ENCODE measurements at places on chromosomes 13 and 19.

GRCh38 chr13:23558675-23559536 lies 11.3 kb upstream of the TNFRSF19 start:
- no peak for DNase-seq

GRCh38 chr19:34104557-34104956 lies 67.7 kb upstream of the LSM14A start:
- DNase-seq, result no peak

DNA sequence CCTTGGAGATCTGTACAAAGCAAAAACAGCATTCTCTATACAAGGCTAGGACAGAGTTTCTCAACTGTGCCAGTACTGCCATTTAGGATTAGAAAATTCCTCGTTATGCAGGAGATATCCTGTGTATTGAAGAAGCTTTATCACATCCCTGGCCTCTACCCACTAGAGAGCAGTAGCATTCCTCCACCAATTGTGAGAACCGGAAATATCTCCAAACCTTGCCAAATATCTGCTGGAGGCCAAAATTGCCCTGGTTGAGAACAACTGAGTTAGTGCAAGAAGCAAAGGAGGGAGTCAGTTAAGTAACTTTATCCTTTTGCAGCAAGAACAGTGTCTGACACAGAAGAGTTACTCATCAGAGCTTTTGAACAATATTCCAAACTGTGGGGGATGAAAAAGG lies 16.2 kb upstream of the FREM2 start:
- no peak for DNase-seq

DNA sequence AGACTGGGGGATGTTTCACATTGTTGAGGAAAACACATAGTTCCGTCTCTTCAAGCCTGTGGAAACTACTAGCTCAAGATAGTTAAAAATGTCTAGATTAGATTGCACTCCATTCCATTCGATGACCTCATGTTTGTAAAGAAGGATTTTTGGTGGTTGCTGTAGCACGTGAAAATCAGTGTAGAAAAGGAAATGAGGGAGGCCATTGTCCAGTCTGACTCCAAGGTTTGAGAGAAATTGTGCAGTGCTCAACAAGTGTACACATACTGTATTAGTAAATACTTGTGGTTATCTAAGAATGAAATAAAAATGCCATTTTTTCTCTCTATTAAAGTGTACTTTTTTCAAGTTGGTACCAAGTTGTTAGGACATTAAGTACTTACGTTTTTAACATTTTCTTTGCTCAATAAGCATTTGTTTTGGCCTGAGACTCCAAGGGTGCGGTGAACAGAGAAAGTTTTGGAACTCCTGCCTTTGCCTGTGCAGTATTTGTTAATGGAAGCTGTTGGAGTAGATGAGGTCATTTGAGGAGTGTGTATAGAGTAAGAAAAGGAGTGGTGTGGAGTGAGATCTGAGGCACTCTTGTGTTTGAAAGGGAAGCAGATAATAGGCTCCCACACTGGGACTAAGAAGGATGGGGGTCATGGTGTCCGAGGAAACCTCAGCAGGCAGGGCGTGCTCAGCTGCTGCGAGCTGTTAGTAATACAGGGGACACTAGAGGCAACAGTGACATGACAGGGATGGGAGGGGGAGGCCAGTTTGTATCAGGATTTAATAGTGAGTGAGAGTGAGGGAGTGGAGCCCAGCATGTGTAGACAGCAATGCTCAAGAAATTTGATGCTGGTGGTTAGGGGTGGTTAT lies 4.4 kb downstream of the WASF3 start:
- no peak for DNase-seq

DNA sequence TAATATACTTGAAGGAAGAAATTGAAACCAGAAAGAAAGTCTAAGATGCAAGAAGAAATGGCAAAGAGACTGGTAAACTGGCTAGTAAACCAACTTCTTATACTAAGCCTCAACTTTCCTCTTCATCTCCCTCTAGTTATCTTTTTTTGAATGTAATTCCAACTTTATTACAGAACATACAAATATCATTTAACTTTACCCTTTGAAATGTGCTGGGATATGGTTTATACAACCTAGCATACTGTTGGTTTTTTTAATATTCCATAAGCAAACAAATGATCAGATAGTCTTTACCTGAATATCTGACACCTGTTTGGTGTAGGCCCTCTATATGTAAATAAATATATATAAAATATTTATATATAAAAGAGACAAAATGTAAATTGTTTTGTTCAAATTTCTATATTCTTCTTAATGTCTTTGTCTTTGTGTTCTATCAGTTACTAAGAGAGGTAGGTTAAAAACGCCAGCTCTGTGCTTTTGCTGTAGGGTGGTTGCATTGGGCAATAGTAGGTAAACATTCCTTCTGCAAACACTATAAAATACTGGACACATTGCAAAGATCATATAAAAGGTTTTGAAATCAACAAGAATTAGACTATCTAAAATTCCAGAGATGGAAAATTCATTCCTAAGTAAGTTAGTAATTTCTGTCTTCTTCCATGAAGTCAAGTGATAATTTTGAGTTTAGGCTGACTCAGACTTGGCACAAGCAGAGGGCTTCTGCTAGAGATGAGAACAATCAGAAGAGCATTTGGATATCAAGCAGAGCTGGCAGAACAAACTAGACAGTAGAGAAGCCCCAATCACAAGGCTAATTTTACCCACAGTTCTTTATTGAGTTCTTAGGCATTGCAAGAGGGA lies 383.3 kb downstream of the RFC3 start:
- DNase-seq, result no peak

GRCh38 chr19:35321291-35321690 lies 7.7 kb upstream of the CD22 start:
- DNase-seq, result no peak

DNA sequence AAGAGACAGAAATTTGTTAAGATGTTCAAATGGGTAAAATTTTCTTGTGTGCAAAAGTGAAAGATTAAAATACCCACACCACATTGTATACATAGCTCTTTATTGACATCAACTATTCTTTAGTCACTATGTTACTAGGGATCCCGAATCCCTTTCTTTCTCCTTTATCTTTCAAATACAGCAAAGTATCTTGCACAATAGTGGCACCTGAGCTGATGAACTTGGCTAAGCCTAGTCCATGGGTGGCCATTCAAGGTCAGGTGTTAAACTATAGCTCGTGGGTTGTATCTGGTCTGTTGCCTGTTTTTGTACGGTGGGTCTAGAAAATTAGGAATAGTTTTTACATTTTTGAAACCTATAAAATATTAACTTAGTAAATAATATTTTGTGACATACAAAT lies 210.9 kb downstream of the SLITRK6 start:
- no peak for DNase-seq

DNA sequence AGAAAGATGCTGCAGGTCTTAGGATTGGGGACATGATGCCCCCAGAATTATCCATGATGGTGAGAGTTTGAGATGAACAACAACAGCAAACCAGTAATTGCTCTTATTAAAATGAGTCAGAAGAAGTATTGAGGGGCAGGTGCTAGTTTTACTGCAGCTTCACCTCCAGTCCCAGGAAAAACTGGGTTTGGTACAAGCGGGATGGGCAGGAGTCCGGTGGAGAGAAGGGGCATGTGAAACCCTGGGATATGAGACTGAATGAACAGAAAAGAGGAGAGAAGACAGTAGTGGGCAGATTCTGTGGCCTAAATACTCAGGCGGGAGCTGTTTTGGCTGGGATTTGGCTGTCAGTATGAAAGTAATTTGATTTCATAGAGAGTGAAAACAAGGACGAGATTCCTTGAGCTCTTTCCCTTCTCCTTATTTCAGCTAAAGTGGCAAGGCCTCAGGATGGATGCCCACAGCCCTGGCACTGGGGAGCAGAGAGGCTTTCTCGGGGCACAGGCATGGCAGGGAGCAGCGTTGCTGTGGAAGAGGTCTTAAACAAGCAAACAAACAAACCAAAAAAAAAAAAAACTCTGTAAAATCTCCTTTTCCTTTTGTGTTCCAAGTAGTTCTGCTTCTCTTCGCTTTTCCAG lies 30.7 kb downstream of the NFIX start:
- DNase-seq, result no peak

GRCh38 chr13:105678072-105678471 lies 857.4 kb downstream of the EFNB2 start:
- DNase-seq, result no peak

DNA sequence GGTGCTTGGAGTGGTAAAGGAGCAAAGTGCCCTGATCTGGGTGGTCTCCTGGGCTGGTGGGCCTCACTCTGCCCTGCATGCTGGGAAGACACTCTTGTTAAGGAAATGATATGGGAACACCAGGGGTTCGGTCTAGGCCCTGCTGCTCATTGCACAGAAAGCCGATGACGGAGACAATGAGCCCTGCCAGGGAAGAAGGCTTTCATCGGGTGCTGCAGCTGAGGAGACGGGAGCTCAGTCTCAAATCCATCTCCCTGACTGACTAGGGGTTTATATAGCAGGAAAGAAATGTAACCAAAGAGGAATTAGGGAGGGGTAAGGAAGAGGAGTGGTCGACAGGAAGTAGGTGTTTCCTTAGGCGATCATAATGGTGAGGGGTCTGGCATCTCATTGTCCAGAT lies 253.4 kb downstream of the TEX29 start:
- DNase-seq, result no peak

- no peak for DNase-seq
Measured at GRCh38 chr19:47323409-47323808, 8.6 kb upstream of the C5AR2 start.

DNA sequence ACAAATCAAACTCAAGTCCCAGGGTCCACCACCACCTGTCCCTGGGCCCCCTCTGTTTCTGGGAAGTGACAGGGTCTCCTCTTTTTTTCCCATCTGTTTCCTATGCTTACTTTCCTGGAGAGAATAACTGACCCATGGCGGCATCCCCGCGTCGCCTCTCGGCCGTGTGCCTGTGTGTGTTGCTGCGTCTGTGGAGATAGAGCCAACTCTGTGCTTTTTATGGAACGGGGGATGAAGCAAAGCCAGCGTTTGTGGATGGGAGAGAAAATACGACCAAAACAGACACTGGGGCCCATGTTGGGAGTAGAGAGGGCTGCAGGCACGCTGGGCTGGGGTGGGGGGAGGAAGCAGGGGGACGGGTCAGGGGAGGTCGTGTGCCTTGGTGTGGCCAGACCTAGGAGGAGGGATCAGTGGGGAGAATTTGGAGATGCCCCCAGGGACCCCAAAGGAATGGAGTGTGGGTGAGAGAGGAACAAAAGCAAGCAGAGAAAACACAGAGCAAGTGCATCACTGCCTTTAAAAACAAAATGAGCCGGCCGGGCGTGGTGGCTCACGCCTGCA lies 16.6 kb downstream of the PLK5 start:
- DNase-seq, result no peak

DNA sequence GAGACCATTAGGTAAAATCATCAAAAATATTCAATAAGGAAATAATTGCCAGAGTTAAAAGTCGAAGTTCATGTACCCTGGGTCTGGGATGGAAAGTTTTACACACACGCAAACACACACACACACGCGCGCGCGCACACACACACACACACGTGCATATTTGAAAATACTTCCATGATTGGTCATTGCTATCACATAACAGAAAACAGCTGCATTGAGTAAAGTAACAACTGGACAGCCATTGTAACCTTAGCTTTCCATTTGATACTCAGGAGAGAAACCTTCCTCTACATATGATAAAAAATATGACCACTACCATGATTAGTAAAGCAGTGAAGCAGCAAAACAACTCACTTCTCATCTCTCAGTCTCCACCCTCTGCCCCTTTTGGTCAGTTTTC lies 490.0 kb upstream of the SGCG start:
- no peak for DNase-seq

DNA sequence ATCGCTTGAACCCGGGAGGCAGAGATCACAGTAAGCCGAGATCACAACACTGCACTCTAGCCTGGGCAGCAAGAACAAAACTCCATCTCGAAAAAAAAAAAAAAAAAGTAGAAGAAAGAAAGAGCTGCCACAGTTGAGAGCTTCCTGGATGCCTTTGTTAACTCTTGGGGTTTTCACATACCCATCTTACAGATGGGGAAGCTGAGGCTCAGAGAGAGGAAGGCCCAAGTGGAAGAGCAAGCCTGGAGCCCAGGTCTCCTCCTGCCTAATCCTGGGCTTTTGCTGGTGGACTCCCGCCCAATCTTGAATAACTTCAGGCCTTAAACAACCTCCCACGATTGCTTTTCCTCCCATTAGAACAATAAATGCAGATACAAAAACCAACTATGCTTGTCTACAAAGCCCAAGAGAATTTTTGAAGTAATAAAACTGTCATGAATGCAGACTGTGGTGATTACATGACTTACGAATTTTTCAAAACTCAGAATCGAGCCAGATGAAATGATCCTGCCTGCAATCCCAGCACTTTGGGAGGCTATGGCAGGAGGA lies 41.7 kb downstream of the LTBP4 start:
- DNase-seq, result no peak

DNA sequence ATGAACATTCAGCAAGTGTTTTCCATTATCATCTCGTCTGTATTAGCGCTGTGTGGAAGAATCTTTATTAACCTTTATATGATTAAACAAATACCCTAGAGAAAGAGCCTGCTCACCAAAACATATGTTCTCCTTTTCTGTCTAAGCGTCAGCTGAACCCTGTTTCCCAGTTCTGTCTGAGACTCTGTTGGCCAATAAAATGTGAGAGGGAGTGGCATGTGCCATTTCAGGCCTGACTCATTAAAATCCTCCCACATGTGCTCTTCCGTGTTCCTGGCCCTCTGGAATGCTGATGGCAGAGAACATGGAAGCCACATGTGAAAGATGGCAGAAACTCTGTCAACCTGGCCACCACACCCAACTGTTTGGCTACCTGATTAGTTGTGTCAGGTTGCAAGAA lies 181.9 kb upstream of the EDNRB start:
- no peak for DNase-seq

GRCh38 chr19:18021121-18021755 lies 13.3 kb downstream of the ARRDC2 start:
- DNase-seq, result peak; percentile 52

DNA sequence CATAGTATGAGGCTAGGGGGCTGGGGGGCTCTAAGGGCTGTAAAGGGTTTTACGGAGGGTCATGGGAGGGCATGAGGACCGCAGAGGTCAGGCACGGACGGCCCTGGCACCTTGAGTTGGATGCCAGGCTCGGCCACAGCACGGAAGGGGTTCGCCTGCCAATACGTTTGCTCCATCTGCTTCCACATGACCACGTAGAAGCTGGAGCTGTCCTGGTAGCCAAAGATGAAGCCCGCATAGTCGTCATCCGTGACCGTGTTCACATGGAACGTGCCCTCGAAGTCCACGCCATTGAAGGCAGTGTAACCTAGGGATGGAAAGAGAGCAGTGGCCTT lies 6.4 kb downstream of the COMP start:
- no peak for DNase-seq

- no peak for DNase-seq
Measured at GRCh38 chr13:48892688-48893075, 83.0 kb upstream of the FNDC3A start.
